HT1080 (cell line): ENCODE measurements at places on chromosomes 5 and 9. TPM values are rescaled to one million over a fixed set of nuclear protein-coding genes. Genes with fewer than 3 reads are reported as not detected.

- no peak for DNase-seq
Measured at GRCh38 chr5:173923218-173924095, 35.3 kb downstream of the CPEB4 start.

DNA sequence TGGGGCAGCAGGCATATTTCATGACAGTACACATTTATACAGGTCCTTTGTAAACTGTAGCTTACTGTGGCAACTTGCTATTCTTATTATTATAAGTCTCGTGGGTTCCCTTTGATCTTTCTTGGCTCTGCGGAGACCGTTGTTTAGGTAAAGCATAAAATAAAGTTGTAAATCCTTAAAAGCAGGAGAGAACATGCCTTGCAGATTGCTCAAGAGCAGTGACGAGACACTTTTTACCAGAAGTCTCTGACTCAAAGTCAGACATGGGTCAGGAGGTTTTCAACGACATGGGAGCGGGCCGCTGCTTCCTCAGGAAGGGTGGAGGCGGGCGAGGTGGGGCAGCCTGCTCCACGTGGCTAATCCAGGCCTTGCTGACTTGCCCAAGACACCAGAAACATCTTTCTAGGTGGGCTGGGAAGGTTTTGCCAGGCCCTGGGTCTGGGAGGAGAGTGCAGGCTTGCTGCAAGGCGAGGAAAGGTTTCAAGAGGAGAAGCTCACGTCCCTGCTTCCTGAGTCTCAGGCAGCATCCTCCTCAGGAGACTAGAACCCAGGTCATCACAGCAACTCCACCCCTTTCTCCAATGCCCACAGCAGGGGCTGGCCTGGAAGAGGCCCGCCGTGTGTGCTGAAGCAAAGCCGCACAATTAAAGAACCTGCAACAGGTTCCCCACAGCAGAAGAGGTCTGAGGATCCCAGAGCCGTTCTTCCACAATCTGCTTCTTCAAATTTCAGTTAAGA lies 6.5 kb downstream of the TBC1D2 start:
- DNase-seq, result peak; percentile 72

DNA sequence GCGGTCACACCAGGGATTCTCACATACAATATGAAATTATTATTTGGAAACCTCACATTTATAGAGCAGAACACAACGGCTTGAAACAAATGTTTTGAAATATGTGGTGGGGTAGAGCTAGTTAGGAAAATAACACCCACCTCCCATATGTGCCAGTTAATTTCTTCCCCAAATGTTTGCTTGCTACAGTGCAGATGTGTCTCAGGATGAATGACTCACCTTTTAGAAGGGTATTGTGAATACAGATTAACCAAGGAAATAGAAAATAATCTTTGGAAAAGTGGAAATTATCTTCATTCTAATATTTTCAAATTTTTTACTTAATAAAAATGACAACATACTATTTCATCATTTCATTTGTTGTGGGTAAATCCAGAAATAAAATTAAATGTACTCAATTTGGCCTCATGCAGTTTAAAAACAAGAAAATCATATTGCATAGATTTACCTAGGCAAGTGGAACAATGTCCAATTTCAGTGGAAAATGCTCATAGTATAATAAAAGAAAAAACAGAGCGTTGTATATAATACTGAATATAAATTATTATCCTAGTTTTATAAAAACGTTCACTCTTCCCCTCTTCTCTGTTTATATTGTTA lies 39.3 kb upstream of the RICTOR start:
- DNase-seq, result no peak

- no peak for DNase-seq
Measured at GRCh38 chr5:165858118-165858517, 2352.7 kb downstream of the MAT2B start.

DNA sequence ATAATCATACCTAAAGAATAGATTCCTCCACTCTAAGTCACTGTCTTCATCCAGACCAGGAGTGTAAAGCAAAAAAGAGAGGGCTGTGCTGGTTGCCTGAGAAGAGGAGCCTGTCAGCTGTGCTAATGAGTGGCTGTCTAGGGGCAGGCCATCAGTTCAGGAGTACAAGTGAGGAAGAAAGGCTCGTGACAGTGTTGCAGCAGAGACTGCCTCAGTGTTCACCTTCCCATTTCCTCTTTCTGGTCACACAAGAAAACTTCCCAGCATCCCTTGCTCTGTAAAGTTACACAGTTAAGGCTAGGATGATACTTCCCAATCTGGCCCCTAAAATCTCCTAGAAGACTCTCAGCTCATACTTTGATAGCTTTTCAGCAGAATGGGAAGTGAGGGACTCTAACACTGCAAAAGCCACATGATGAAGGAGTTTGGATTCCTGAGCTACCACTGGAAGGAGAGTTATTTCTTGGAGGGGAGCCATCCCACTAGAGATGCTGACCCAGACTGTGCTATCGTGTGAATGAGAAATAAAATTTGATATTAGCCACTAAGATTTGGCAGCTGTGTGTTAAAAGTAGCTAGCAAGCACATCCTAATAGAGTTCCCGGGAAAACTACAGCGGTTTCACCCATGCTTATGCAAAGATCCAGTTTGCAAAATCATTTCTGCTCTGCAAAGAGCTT lies 67.1 kb downstream of the ADAMTS12 start:
- no peak for DNase-seq

DNA sequence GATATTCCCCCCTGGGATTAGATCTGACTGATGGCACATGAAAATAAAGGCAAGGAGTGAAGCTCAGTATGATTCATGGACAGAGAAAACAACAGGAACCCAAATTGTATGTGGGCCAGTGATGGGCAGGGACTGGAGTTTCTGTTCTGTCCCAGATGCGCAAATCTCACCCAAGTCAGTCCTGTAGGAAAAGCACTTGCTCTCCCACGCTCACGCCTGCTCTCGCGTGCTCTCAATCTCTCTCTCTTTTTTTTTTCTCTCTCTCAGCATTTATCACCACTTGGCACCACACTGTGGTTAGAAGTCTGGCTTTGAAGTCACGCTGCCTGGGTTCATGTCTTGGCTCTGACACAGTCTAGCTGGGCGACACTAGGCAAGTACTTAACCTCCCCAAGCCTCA lies 106.5 kb upstream of the LRRTM2 start:
- DNase-seq, result no peak

- no peak for DNase-seq
Measured at GRCh38 chr5:74587890-74588289, 52.6 kb downstream of the ENC1 start.

DNA sequence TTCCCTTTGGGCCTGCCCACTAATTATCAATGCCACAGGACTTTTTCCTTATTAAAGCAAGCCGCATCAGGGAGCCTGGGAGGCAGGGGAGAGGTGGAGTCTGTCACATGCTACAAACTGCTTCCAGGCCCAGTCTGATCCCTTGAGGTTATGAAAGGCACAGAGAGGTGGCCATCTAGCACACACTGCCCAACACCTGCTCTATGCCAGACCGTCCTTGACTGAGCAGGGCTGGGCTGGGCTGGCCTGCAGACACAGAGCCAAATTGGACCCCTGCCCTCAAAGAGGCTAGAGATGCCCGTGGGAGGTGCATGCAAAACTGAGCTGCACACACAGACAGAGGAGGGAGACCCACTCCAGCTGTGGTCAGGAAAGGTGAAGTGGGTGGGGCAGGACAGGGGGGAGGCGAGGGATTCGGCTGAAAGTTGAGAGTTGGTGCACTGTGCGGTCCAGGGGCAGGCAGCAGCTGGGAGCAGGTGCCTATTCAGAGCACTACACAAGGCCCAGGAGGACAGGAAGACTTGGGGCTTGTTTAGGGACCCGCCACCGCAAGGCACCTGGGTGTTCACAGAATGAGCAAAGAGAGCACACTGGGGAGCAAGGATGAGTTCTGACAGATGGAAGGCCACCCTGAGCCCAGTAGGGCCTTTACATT lies 36.4 kb upstream of the TCF7 start:
- DNase-seq, result no peak

DNA sequence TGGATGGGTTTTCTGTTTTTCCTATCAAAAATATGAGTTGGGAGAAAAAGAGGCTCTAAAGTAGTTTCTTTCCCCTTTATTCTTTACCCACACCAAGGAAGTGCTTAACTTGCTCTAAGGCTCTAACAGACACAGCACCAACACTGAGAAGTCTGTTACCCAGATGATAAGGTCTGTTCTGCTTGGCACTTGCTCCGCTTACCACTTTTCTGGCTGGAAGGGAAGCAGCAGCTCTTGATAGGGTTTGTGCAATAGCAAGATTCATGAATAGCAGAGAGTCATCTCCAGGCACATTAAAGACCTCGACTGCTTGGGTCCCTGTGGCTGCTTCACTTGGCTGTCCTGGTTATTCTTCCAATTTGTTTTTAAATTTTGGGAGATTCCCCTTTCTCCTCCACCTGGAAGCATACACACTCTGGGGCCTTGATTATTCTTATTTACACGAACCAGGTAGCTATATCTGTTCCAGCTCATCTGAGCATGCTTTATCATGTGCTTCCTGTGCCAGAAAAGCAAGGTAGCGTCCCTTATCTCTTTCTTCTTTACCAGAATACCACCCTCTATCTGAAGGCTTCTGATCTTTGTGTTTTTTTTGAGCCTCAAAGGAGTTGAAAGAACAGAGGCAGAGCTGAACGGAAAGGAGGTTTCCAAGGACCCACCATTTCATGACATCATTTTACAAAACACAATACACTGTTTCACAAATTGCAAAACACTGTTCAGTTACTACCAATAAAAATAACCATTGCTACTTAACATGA lies 24.8 kb downstream of the PPP3R2 start:
- no peak for DNase-seq

- no peak for DNase-seq
Measured at GRCh38 chr9:2355697-2355983, 265.9 kb upstream of the VLDLR start.

- DNase-seq, result no peak
Measured at GRCh38 chr9:90086101-90086511, 481.3 kb downstream of the GADD45G start.

DNA sequence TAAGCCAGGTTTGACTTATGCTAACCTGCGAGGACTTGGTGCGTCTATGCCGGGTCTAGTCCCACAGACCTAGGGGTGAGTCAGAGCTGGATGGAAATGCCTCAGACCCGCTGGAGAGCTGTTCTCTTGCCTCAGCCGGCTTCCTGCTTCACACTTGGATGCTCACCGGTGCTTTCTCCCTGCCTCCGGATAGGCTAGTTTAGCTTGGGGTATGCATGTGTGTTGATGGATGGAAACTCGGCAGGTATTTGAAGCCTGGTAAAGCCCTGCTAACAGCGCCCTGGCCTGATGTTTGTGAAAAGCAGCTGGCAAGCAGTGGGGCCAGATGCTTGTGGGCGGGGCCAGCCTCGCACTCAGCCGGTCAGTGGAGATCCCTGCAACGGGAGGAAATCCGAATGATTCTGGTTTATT lies 29.3 kb downstream of the PRRC2B start:
- peak; percentile 88 for DNase-seq

DNA sequence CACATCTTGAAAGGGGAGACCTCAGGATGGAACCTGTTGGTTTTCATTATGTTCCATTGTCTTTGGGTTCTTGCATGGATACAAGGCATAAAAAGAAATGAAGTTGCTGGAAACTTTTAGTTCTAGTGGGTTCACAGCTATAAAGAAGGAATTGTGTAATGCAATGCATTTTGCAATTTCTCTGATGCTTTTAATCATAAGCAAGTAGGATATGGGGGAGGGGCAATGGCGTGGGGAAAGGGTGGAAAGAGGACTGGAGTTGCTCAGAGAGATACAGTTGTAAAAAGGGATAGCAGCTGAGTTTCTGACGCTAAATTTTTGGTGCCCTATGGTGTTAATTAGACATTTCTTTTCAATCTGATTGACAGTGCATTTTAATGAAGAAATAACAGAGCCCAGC lies 88.6 kb upstream of the FANCC start:
- DNase-seq, result no peak

- peak; percentile 60 for DNase-seq
Measured at GRCh38 chr5:149381986-149382338, 2.9 kb upstream of the IL17B start.

DNA sequence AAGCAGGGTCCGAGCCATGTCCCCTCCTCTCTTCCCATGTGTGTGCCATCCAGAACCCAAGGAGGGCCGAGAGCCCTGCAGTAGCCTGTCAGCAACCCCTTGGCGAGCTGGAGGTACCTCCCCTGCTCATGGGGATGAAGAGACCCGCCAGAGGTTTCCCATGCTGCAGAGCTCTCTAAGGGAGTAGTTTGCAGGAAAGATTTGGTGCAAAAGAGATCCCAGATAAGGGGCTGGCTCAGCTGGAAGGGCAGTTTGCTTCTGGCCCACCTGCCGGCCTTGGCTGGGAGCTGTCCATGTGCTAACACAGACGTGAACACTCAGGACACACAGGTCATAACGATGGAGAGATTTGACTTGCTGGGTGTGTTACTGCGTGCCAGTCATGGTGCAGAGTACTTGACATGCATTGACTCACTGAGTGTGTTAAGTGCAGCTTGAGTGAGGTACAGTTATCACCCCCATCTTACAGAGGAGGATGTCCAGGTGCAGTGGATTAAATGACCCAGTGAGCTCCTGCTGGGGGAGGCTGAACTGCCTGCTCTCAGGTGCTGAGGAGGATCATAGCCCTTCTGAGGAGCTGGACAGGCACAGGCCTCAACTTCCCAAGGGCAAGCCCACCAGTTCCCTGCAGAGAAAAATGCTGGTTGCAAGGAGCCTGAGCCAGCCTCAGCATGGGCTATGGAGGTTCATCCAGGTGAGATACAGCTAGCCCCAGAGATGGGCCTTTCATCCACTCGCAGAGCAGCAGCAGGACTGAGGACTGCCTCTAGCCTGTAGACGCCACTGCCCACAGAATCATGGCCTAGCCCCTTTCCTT lies 6.3 kb upstream of the SLC25A48 start:
- DNase-seq, result no peak

DNA sequence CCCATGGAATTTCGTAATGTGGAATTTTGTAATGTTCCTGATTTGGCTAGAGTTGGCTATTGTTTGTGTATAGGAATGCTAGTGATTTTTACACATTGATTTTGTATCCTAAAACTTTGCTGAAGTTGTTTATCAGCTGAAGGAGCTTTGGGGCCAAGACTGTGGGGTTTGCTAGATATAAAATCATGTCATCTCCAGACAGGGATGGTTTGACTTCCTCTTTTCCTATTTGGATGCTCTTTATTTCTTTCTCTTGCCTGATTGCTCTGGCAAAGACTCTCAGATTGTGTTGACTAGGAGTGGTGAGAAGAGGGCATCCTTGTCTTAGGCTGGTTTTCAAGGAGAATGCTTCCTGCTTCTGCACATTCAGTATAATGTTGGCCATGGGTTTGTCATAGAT lies 91.0 kb downstream of the NNT start:
- no peak for DNase-seq

Gene AK6
- total RNA-seq, result 56.3 and 56.6 TPM in 2 replicates

Gene RPP25L
- total RNA-seq, result 30.3 and 43.1 TPM in 2 replicates

Gene PFN3
- total RNA-seq, result not detected in 2 replicates

Gene CCDC192
- not detected in 2 replicates for total RNA-seq

Gene IL6ST
- total RNA-seq, result 65.5 and 65.6 TPM in 2 replicates

Gene IFNA13
- not detected in 2 replicates for total RNA-seq

Gene SEMA5A
- total RNA-seq, result 1.8 and 2.7 TPM in 2 replicates

Gene ZNF79
- total RNA-seq, result 9.8 and 10.9 TPM in 2 replicates
